ENCODE measurements at places on chromosomes 5 and 9. TPM values are rescaled to one million over a fixed set of nuclear protein-coding genes. Genes with fewer than 3 reads are reported as not detected.

GRCh38 chr5:57716661-57717060, 234.1 kb upstream of the ACTBL2 start:
- no peak for DNase-seq

DNA sequence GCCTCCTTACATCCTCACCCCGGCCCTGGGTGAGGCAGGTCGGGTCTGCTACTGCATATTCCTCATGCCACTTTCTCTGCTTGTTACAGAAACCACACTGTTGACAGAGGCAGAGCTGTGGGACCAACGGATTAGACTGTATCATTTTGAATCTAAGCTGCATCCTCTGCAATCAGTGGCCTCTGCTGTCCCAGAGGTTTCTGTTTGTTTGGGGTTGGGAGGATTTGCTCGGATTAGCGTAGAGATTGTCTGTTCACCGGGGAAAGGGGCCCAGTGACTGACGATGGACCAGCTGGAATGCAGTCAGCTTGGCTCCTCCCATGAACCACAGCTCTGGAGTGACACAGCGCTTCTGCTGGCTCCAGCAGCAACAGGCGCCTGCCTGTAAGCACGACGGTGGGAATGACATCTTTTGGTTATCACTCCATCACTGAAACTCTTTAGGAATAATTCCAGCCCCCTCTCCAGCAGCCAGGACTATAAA, 37.3 kb upstream of the ADRA1B start:
- no peak for DNase-seq

- DNase-seq: no peak
Observed at GRCh38 chr5:5711112-5711511, 288.6 kb downstream of the ICE1 start.

DNA sequence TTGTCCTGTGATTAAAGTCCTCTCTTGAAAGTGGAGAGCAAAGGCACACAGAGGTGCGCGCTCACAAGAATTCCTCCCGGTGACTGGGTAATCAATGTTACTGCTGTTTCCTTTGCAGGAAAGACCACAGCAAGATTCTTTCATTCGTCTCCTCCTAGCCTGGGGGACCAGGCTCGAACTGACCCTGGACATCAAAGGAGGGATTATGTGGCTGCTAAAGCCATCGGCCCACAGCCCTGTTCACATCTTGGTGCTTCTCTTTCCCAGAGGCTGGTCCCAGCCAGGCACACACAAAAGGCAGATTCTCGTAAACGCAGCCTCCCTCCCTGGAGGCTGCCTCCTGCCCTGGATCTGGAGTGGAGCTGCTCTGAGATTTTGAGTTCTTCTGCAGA, 230.9 kb downstream of the FANCC start:
- no peak for DNase-seq

DNA sequence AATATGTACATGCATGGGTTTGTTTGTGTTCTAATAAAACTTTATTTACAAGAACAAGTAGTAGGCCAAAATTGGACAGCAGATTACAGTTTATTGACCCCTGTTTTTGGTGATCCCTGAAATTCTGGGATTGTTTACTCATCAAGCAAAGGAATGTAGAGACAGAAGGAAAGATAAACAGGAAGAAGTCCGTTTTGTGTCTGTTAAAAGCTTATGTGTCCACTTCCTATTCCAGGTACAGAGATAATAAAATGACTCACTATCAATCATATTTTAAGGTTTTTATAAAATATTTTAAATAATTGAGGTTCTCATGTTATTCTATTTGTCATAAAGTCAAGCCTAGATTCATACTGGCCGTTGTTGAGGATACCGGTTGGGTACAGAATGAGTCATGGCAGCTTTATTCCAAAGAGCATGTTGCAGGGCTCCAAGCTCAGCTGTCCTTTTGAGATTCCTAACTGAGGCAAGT, 214.9 kb upstream of the DAB2 start:
- DNase-seq: no peak

- no peak for DNase-seq
Observed at GRCh38 chr5:132378580-132378979, 9.1 kb downstream of the SLC22A5 start.

GRCh38 chr9:110464321-110464720, 115.2 kb downstream of the SVEP1 start:
- DNase-seq: no peak

DNA sequence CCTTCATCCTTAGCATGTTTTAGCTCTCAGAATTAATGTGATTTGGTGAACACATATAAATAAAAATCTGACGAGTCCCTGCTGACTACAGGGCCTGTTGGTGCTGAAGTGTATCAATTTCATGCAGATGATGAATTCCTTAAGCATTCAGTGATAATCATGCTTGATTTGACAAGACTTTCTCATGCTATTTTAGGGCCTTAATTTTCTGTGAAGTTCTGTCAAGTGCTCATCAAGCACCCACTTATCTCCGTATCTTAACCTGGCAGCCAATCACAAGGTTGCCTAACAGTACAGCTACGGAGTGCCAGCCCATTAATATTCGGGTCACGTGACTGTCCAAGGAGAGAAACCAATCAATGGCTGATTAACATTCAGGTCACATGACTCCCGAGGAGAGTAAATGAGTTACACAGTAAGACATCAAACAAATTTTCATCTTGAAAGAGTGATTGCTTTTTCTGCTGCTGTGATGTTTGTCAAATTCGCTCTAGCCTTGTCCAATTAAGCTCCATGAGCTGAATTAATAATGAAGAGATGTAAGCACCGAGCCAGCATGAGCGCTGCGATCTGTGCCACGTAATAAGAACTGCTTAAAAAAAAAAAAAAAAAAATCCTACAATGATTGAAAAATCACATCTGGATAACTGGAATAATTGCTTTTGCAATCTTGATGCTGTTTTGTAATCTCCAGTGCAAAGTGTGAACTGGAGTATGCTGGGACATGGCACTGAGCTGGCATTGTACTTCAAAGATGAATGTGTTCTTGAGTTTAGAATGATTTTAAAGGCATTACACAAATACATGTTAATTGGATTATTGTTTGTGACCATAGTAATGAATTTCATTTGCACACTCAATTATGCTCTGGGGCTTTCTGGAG, 104.3 kb upstream of the SPATA31D4 start:
- DNase-seq: no peak

GRCh38 chr5:134902071-134902801, 2.7 kb upstream of the PCBD2 start:
- no peak for DNase-seq

- no peak for DNase-seq
Observed at GRCh38 chr9:12737871-12738270, 36.9 kb upstream of the LURAP1L start.

GRCh38 chr5:125609011-125609410, 814.2 kb upstream of the GRAMD2B start:
- DNase-seq: no peak

- DNase-seq: no peak
Observed at GRCh38 chr5:170494041-170494440, 9.8 kb upstream of the KCNIP1 start.

DNA sequence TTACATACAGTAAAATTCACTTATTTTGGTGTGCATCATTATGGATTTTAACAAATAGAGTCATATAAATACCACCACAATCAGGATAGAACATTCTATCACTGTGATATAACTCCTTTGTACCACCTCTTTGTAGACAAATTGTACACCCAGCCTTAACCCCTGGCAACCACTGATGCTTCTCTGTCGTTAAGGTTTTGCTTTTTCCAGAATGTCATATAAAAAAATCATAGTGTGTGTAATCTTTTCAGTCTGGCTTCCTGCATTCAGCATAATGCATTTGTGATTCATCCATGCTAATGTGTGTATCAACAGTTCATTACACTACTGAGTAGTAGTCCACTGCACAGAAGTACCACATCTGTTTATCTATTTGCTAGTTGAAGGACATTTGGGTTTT, 81.2 kb downstream of the ARSB start:
- no peak for DNase-seq

DNA sequence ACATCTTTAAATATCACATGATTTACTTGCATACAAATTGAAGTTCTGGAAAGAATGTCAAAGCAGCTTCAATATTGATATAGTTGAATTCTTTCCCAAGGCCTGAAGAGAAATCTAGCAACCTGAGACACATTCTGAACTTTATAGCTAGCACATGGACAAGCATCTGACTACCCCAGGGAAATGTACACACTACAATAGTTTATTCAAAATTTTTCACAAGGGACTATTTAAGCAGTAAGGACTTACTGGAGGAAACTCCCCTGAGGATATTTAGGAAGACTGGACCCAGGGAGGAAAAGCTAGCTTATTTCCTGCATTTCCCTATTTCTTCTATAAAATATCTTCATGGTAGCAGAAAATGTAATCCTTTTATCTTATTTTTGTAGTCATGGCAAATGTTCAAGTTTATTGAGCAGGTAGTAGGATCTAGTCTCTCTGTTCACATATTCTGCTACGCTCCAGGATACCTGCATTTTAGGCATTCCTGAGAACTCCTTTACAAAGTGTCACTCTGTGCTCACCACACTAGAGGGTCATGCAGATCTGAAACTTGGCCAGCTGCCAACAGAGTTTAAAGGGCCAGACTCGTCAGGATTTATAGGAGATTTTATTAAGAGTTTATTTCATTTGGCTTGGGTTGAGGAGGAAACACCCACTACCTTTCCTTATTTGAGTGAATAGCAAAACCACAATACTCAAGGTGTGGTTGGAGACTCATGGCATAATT, 348.4 kb upstream of the FTMT start:
- DNase-seq: no peak

DNA sequence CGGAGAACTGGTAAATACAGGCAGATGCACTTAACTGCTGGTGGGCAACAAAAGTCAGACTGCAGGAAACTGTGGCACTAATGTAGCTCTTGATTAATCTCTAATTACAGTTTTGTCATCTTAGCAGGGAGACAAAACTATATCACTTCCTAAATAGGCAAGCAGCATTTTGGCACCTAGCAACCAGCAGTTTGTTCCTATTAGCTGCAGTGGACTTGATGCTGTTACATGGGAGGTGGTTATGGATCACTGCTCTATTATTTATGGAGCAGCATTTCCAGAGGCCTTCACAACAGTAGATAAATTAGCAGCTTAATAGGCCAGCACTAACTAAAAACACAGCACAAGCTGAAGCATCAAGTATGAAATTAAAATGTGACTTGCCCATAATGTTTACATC, 518.3 kb upstream of the ITGA1 start:
- no peak for DNase-seq

- DNase-seq: no peak
Observed at GRCh38 chr5:143431789-143432188, 28.3 kb upstream of the NR3C1 start.

GRCh38 chr9:33651125-33651524, 127.1 kb downstream of the ANKRD18B start:
- no peak for DNase-seq

DNA sequence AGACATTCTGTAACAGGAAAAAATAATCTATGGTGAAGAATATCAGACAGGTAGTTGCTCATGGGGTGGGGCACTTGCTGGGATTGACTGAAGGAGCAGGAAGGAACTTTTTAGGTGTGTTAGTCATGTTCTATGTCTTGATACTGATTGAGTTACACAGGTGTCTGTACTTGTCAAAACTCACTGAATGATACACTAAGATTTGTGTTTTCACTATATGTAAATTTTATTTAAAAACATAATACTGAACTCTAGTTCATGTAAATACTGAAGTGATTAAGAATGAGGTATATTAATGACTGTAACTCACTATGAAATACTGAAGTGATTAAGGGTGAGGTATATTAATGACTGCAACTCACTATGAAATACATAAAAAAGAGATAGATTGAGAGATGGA, 28.5 kb downstream of the IL6ST start:
- DNase-seq: no peak

DNA sequence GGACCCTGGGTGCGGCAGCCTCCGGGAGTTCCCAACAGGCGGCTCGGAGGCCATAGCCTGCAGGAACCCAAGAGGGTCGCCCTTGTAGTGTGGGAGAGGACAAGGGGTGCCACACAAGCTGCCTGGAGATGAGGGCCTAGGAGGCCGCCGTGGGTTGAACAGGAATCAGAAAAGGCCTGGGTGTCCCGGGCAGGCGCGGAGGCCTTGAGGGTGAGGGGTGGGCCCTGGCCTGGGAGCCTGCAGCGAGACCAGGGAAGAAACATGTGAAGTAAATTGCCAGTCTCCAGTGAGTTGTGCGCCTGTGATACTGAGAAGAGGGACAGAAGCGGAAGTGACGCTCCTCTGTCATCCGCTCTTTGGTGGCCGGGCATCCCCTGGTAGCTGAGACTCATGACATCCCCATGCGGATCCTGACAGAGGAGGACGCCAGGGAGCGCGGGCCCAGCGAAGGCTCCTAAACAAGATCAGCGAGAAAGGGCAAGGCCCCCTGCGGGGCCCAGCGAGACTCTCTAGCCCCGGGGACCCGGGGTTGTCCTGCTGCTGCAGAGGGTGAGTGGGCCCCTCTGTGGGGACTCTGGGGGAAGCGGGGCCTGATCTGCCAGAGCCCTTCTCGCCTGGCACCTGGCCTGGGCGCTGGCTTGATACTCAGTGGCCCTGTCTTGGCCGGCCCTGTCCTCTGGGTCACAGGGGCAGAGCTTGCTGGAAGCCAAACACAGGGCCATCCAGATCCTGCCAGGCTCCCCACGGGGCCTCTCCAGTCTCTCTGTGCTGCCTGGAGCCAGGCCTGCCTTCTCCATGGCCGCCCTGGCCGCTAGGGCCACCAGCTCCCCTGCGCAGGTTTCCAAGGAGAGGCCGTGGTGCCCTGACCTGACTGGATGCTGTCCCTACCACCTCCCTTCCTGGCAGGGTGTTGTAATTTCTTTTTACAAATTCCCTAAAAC, 788.4 kb downstream of the TLE4 start:
- no peak for DNase-seq

GRCh38 chr5:119614838-119615237, 14.5 kb upstream of the FAM170A start:
- DNase-seq: no peak

DNA sequence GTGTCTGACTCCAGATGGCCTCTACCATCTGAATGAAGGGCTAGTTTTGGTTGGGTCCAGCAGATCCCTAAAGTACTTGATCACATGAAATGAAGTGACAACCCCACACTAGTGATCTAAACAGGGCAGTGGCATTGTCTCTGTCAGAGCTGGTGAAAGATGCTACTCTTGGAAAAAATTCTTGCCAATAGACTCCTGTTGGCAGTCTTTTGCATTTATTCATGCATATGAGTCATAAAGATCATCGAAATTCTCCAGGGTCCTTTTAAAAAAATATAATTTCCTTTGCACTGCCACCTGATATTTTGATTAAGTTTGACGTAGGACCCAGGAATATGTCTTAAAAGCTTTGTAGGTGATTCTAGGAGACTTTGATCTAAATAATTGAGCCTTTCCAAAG, 135.1 kb upstream of the ELL2 start:
- DNase-seq: no peak

The WDR5 gene
- 20.8 TPM for total RNA-seq

The AK3 gene
- 14.5 TPM for total RNA-seq

The FEM1C gene
- 19.1 TPM for total RNA-seq

The CTNNA1 gene
- total RNA-seq: 76.0 TPM

The BTNL8 gene
- total RNA-seq: not detected

The CBY3 gene
- not detected for total RNA-seq

The ZNF879 gene
- 8.2 TPM for total RNA-seq

The CD14 gene
- 1.2 TPM for total RNA-seq

The NMUR2 gene
- total RNA-seq: not detected

The PIP5KL1 gene
- total RNA-seq: 1.7 TPM

The MCTP1 gene
- total RNA-seq: 1.9 TPM

The HTR1A gene
- total RNA-seq: not detected

The TPM2 gene
- total RNA-seq: 2.0 TPM

All from activated B cell treated with CpG ODN at 0.5 μM for 24 hours (primary cell).